HepG2 (cell line): ENCODE measurements at places on chromosomes 3 and 15. TPM values are rescaled to one million over a fixed set of nuclear protein-coding genes. Genes with fewer than 3 reads are reported as not detected.

- peaks cover 13% of the 10 kb centered on the region for H3K4me1 ChIP-seq
- no peak overlapping the region for H3K27ac ChIP-seq
- H3K36me3 ChIP-seq: peaks cover 5% of the 10 kb centered on the region
- H3K4me3 ChIP-seq: no peak overlapping the region
- no peaks in the 10 kb centered on the region for H3K27me3 ChIP-seq
Observed at GRCh38 chr3:52609316-52609815, 73.0 kb downstream of the UQCC5 start.

Gene PTPN9
- total RNA-seq: 16.5 and 16.6 TPM in 2 replicates

GRCh38 chr3:177569875-177570657 lies 372.8 kb upstream of the TBL1XR1 start:
- no peak overlapping the region for H3K27ac ChIP-seq
- H3K36me3 ChIP-seq: no peaks in the 10 kb centered on the region
- DNase-seq: no peak
- no peak overlapping the region for H3K4me3 ChIP-seq
- H3K27me3 ChIP-seq: no peaks in the 10 kb centered on the region; the same call in 1 of the 2 replicates
- peaks cover 10% of the 10 kb centered on the region for H3K4me1 ChIP-seq

Gene CHRM5
- total RNA-seq: not detected in 2 replicates

GRCh38 chr3:28700728-28701127 lies 352.1 kb upstream of the AZI2 start:
- no peak for DNase-seq
- no peaks in the 10 kb centered on the region for H3K36me3 ChIP-seq
- no peak overlapping the region for H3K4me3 ChIP-seq
- H3K27ac ChIP-seq: no peak overlapping the region
- H3K27me3 ChIP-seq: no peaks in the 10 kb centered on the region
- no peaks in the 10 kb centered on the region for H3K4me1 ChIP-seq

GRCh38 chr3:22115581-22115980 lies 364.6 kb upstream of the ZNF385D start:
- no peaks in the 10 kb centered on the region for H3K27me3 ChIP-seq
- no peak overlapping the region for H3K27ac ChIP-seq
- H3K4me3 ChIP-seq: no peak overlapping the region

- no peak overlapping the region for H3K4me3 ChIP-seq
- peaks cover 73% of the 10 kb centered on the region for H3K27me3 ChIP-seq
- no peak for DNase-seq
- peaks cover 8% of the 10 kb centered on the region; the same call in 1 of the 2 replicates for H3K4me1 ChIP-seq
Observed at GRCh38 chr3:184602372-184603150, 41.0 kb downstream of the EPHB3 start.

GRCh38 chr3:56915966-56916586 lies 114.3 kb upstream of the ARHGEF3 start:
- no peak for DNase-seq
- H3K36me3 ChIP-seq: no peaks in the 10 kb centered on the region
- H3K27ac ChIP-seq: no peak overlapping the region
- H3K27me3 ChIP-seq: no peaks in the 10 kb centered on the region
- no peak overlapping the region for H3K4me3 ChIP-seq

Gene HACL1
- 25.7 and 32.0 TPM in 2 replicates for total RNA-seq

Gene GOLGA6L25
- not detected in 2 replicates for total RNA-seq

GRCh38 chr3:15873415-15873814 lies 75.6 kb upstream of the ANKRD28 start:
- no peak for DNase-seq
- H3K27ac ChIP-seq: no peak overlapping the region
- no peak overlapping the region for H3K4me3 ChIP-seq
- H3K27me3 ChIP-seq: no peaks in the 10 kb centered on the region
- H3K36me3 ChIP-seq: no peaks in the 10 kb centered on the region

Gene GOLGA6L1
- total RNA-seq: not detected in 2 replicates

- H3K4me1 ChIP-seq: no peaks in the 10 kb centered on the region
- H3K4me3 ChIP-seq: no peak overlapping the region
- no peaks in the 10 kb centered on the region for H3K27me3 ChIP-seq
- DNase-seq: no peak
- no peaks in the 10 kb centered on the region for H3K36me3 ChIP-seq
Observed at GRCh38 chr3:20646425-20646824, 460.4 kb upstream of the SGO1 start.

DNA sequence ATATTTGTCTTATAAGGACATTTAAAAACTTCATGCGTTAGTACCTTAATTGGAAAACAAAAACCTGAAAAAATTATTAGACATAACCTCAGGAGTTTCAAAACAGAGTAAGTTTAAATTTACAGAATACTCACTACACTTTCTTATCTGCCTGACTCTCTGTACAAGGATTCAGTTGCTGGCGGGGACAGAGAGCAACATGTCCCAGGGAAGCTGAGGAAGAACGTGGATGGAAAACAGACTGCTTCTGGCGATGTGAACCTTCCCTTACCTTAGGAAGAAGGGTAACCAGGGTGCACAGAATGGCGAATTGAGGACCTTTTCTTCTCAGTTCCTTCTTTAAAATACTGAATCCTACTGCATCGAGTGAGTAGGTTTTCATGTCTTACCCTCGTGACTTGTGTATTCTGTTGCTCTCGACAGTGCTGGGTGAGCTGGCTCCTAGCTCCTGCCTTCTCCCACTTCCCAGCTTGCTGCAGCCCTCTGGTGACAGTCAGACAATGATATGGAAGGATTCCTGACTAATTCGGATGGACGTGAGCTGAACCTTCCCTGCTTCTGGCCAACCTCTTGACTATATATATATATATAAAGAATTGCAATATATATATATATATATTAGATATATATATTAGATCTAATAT lies 178.2 kb downstream of the PDZRN3 start:
- no peak overlapping the region for H3K4me3 ChIP-seq
- H3K36me3 ChIP-seq: no peaks in the 10 kb centered on the region
- H3K4me1 ChIP-seq: no peaks in the 10 kb centered on the region
- no peaks in the 10 kb centered on the region for H3K27me3 ChIP-seq
- H3K27ac ChIP-seq: no peak overlapping the region

- H3K4me3 ChIP-seq: peak overlapping the region; percentile 72
- no peak for DNase-seq
- H3K27ac ChIP-seq: no peak overlapping the region
- no peaks in the 10 kb centered on the region for H3K27me3 ChIP-seq
- H3K36me3 ChIP-seq: peaks cover 10% of the 10 kb centered on the region; the same call in 1 of the 3 replicates
- peaks cover 26% of the 10 kb centered on the region for H3K4me1 ChIP-seq
Observed at GRCh38 chr15:84714372-84714771, 1.6 kb downstream of the SEC11A start.

Gene PPM1M
- 1.5 and 2.5 TPM in 2 replicates for total RNA-seq
